ENCODE measurements at places on chromosomes 6 and 20.

- no peak for DNase-seq
These were observed 72.4 kb downstream of the SLC22A23 start for GRCh38 chr6:3384241-3385143.

- DNase-seq, result peak; percentile 64
These were observed 30.8 kb downstream of the GNAS start for GRCh38 chr20:58883241-58883691.

DNA sequence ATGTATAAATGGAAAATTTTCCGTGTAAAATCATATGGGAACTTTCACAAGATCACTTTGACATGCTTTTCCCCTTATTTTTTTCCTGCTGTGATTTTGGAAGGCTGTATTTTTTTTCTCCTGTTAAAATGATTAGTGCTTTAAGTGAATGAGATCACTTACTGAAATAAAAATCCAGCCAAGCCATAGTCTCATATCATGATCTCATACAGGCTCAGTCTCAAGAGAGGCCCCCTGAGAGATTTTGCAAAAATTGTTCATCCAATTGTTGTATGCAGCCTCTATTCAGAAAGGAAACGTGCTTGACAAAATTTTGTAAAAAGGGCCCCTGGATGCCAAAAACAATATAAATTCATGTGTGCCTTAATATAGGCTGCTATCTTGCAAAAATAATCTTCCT is 528.2 kb downstream of the HDGFL1 start:
- DNase-seq, result no peak

DNA sequence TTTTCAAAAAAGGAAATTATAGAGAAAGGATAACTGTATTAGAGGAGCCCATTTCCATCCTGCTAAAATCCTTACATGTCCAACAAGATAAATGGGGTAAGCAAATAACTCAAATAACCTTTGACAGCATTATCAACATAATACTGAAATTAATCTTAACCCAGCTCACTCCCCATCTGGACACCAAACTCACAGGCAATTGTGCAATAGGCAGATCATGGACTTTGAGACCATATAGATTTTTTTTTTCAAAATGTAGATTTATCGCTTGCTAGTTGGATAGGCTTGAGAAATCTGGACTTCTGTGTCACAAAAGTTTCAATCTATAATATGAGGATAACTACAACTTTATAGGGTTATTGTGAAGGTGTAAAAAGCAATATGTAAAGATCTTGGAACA is 134.4 kb upstream of the ASCC3 start:
- DNase-seq, result no peak

DNA sequence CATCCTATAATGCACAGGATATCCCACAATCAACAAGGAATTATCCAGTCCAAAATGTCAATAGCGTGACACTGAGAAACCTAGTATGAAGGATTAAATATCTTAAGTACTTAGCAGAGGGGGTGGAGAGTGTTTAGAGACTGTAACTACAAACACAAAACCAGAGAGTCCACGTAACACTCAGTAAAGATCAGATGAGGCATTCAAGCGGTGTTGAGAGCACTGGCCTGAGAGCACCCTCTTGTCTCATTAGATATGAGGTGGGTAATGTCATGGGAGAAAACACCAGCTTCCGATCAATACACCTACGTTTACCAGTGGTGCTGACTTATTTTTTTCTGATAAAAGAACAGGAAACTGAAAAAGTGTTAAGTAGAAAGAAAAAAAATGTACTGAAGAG is 2.3 kb downstream of the FAM184A start:
- no peak for DNase-seq

- DNase-seq, result no peak
These were observed 108.4 kb downstream of the HUS1B start for GRCh38 chr6:548517-548916.

GRCh38 chr6:33607126-33607783 is 13.9 kb upstream of the ITPR3 start:
- no peak for DNase-seq

DNA sequence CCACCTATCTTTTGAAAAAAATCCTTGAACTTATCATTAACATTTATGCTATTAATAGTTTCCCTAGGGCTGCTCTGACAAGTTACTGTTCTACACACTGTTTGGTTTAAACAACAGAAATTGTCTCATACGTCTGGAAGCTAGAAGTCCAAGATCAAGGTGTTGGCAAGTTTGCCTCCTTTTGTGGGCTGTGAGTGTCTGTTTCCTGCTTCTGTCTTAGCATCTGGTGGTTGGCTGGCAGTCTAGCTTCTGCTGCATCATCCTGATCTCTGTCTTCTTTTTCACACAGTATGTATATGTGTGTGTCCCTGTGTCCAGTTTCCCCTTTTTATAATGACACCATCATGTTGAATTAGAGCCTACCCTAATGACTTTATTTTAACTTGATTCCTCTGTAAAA is 154.8 kb downstream of the RPS12 start:
- DNase-seq, result no peak

DNA sequence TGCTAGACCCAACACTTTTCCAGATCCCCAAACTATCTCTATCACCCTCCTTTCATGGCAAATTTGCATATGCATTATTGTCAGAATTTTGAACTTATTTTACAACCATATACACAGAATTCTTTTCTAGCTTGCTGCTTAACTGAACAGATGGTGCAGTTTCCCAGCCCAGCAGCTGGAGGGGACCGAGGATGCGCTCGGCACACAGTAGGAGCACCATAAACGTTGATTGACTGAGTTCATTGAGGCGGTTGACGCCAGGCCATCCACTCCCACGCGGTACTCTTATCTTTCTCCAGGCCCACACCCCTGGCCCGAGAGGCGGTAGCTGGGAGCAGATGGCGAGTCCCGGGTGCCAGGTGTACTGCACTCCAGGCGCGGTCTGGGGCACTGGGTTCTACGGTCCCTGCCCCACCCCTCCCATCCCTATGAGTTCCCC is 6.8 kb upstream of the SOX4 start:
- DNase-seq, result no peak

GRCh38 chr20:46838011-46838410 is 56.6 kb upstream of the EYA2 start:
- DNase-seq, result no peak

- no peak for DNase-seq
These were observed 53.4 kb downstream of the BPIFB1 start for GRCh38 chr20:33336375-33336774.

DNA sequence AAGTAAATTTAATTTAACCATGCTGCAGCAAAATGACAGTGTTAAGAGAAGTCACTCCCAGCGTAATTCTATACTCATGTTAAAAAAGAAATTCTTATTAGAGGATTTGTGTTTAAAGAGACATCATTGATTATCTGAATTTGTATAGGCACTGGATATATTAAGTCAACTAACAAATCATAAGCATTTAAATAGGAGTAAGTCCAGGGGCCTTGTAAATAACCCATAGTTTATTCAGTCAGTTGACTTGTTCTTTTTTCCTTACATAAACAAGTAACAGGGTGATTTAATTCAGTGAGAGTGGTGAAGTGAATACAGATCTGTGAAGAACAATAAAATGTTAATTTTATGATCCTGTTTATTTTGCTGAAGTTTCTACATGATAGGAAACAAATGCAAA is 22.4 kb downstream of the LYRM4 start:
- no peak for DNase-seq

GRCh38 chr6:38319256-38320212 is 320.2 kb downstream of the BTBD9 start:
- no peak for DNase-seq

DNA sequence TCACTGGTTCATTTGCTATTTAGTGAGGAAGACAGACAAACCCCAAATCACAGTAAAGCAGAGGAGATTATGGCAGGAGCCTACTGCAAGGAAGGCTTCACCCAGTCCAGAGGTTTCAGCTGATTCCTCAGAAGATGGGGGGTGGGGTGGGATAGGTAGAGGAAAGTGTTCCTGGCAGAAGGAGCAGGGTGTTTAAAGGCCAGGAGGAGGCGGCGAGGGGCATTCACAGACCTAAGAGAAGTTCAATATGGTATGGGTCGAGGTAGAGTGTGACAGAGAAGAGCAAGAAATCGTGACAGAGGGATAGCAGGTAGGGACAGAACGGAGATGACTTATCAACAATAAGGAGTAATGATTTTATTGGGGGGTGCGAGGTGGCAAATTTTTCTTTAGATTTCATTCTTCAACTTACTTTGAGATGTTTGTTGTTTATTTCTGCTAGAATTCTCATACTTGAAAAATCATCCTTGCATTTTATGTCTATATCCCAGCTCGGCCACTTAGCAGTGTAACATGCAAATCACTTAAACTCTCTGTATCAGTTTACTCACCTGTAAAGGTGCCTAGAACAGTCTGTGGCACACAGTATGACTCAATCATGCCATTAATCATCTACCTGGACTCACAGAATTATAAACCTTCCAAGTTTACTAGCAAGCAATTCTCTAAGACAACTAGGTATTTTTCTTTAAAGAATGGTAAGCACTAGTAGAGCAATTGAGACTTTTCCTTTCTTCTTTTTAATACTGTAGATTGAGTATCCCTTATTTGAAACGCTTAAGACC is 176.7 kb downstream of the REV3L start:
- DNase-seq, result no peak

- DNase-seq, result no peak
These were observed 17.6 kb downstream of the MAP3K7 start for GRCh38 chr6:90569223-90569622.

- no peak for DNase-seq
These were observed 213.9 kb upstream of the PRDM1 start for GRCh38 chr6:105872249-105872648.

- DNase-seq, result no peak
These were observed 61.8 kb downstream of the LMBRD1 start for GRCh38 chr6:69735027-69735426.

GRCh38 chr6:55895972-55896730 is 20.8 kb upstream of the BMP5 start:
- DNase-seq, result no peak

DNA sequence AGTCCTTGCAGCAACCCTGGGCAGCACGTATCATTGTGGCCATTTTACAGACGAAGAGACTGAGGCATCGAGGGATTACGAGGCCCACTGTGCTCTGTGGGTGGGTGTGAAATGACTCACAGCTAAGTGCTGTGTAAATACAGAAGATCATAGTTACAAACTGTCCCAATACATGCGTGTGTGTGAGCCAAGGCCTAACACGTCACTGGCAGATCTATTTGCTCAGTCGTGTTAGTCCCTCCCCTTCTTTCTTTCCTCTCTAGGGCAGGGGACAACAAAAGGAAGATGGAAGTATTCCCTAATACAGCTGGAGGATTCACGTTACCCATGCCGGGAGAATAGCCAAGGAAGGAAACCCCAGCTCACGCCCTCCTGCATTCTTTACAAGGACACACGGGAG is 175.9 kb downstream of the CDC5L start:
- DNase-seq, result no peak

DNA sequence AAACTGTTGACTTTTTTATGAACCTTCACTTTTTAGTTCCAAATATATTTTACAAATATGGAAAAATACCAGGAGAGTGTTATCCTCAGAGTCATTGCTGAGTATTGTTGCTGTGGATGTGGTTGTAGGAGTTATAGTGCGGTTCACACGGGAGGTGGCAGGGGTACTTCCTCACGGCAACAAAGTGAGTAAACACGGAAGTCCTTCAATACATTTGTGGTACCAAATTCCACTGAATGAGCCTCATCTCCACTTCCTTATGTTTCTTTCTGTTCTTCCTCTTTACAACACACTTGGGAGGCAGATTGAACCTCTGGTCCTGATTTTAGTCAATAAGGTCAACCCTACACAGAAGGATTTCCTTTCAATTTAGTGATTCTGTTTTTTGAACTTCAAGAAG is 371.8 kb downstream of the BTBD3 start:
- no peak for DNase-seq

GRCh38 chr6:75926293-75927168 is 145.9 kb downstream of the IMPG1 start:
- DNase-seq, result no peak

- DNase-seq, result no peak
These were observed 23.1 kb upstream of the KCNB1 start for GRCh38 chr20:49505518-49505917.

- DNase-seq, result no peak
These were observed 19.3 kb downstream of the AK9 start for GRCh38 chr6:109671733-109672132.

DNA sequence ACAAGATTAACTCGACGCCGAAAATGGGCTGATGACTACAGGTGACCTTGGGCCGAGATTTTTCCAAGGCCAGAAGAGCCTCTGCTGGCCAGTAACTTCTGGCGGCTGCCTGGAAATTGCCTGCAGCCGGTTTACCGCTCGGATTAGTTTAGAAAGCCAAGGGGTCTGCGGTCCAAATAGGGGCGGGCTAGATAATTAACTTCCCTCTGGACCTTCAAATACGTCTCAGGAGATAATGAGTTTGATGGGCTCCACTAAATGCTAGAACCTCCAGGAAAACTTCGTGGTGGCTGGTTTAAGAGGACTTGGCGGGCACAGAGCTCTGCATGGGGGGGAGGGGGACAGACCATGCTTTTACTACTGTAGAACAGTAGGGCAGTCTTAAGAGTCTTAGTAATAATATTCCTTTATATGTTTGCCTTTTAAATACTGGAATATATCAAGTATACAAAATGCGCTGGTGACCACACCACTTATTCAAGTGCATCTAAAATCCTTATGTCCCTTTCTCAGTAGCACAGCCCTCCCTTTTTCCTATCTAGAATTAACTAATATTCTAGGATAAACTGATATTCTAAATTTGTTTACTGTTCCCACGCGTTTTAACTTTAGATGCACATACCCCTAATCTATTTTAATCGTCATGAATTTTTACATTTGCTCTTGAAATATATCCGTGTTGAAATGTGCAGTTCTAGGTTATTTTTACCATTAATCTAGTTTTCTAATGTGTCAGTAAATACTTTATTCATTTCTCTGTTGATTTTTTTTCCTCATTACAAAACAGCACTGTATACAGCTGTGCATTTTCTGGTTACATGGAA is 107.5 kb upstream of the PRSS16 start:
- no peak for DNase-seq

- no peak for DNase-seq
These were observed 300.1 kb upstream of the KCNQ5 start for GRCh38 chr6:72321788-72322187.

DNA sequence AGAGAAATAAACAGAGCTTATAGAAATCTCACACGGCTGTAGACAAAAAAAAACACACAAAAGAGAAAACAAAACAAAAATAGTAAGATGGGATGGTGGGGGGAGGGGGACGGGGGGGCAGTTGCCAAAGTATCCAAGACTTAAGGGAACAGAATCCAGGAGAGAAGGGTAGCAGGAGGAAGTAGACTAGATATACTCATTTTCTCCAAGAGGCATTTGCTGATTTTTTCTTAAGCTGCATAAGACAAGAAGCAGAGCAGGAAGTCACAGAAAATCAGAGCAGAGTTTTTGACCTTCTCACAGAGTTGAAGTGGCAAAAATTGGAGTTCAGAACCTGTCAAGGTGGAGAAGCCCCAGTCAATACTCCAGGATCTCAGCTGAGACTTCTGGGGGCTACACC is 237.7 kb downstream of the HIVEP2 start:
- no peak for DNase-seq

GRCh38 chr6:36848658-36849441 is 9.6 kb upstream of the CPNE5 start:
- no peak for DNase-seq

GRCh38 chr20:4997222-4997621 is 4.1 kb downstream of the SLC23A2 start:
- DNase-seq, result no peak
